Panc1 (cell line): ENCODE measurements at places on chromosomes 7 and 10.

- DNase-seq: no peak
Observed at GRCh38 chr7:36999626-37000485, 275.6 kb upstream of the AOAH start.

- DNase-seq: no peak
Observed at GRCh38 chr10:132850896-132851295, 64.9 kb upstream of the NKX6-2 start.

- DNase-seq: no peak
Observed at GRCh38 chr10:113301342-113301984, 251.4 kb upstream of the HABP2 start.

DNA sequence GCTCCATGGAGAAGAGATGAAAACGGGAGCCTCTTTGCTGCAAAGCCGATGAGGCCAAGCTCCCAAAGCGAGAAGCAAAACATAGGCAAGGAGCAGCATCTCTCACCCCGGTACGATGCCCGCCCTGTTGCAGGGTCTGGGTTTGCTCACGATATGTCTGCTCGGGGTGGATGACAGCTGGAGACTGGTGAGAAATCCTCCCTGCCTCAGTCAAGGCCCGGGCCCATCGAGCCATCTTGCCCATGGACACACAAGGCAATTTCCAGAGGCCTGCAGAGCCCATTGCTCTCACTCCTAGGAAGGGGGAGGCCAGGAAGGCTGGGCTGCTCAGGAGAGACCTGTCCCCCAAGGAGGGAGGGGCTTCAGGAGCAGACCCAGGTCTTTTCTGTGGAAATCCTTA, 391.7 kb upstream of the SHH start:
- no peak for DNase-seq

DNA sequence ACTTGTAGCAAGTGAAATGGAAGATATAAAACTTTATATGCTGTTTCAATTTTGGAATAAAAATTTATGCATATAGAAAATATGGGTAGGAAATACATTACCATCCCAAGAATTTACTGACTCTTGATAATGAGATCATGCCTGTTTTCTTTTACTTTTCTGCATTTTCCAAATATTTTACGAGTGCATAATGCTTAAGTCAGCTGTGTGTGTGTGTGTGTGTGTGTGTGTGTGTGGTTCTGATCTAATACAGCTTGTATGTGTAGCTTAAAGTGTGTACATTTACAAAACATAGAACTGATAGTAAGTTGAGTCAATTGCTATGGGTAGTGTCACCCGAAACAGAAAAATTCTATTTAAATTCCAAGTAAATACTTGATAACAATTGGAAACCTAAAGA, 315.9 kb upstream of the LRRN3 start:
- no peak for DNase-seq

DNA sequence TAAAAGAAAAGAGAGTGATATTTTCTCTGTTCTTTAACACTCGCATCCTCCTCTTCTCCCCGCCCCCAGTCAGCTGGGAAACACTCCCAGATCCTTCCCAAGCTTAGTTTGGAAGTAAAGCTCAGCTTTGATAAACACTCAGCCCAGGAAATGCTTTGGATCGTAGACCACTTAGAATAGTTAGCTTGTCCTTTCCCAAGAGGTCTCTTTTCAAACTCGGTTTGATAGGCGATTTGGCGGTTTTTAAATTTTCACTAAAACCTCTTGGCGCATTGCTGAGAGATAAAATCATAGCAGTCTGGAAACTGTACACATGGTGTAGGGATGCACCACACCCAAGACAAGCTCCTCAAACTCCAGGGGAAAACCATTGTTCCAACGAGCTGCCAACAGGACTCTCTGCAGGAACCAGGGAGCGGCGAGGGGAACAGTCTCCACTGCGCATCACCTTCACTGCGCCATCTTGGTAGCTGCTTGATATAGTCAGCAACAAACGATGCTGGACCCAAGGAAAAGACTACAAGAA, 22.3 kb downstream of the SMURF1 start:
- no peak for DNase-seq
